Esophagus squamous epithelium (tissue), 5 donors: ENCODE measurements at places on chromosomes 1 and 21. TPM values are rescaled to one million over a fixed set of nuclear protein-coding genes. Genes with fewer than 3 reads are reported as not detected.

Gene PLK3
- 30.6 TPM for total RNA-seq

Gene NEGR1
- 4.4 TPM for total RNA-seq

Gene NFASC
- 9.3 TPM for total RNA-seq

Gene ERG
- total RNA-seq = 10.9 TPM

Gene WNT9A
- 5.9 TPM for total RNA-seq

Gene GRIK3
- 0.38 TPM for total RNA-seq

GRCh38 chr1:56715156-56715555, 70.0 kb downstream of the PRKAA2 start:
- DNase-seq = no peak
- H3K4me1 ChIP-seq = no peaks in the 10 kb centered on the region
- no peak overlapping the region for H3K27ac ChIP-seq
- no peak overlapping the region for H3K4me3 ChIP-seq

- H3K27me3 ChIP-seq = no peaks in the 10 kb centered on the region
- H3K36me3 ChIP-seq = no peaks in the 10 kb centered on the region
- peak overlapping the region; percentile 36 for H3K4me3 ChIP-seq
- no peaks in the 10 kb centered on the region for H3K4me1 ChIP-seq
- no peak for DNase-seq
Observed at GRCh38 chr1:167517535-167518330, 596 bp downstream of the CD247 start.

GRCh38 chr1:152110365-152110859, 4.8 kb downstream of the TCHH start:
- H3K36me3 ChIP-seq = no peaks in the 10 kb centered on the region
- no peak for DNase-seq
- peaks cover 19% of the 10 kb centered on the region for H3K4me1 ChIP-seq
- no peak overlapping the region for H3K27ac ChIP-seq

GRCh38 chr1:230848235-230848634, 20.1 kb downstream of the C1orf198 start:
- H3K4me1 ChIP-seq = peaks cover 24% of the 10 kb centered on the region
- no peak overlapping the region for H3K27ac ChIP-seq
- peaks cover 4% of the 10 kb centered on the region for H3K36me3 ChIP-seq
- no peaks in the 10 kb centered on the region for H3K27me3 ChIP-seq
- no peak for DNase-seq

DNA sequence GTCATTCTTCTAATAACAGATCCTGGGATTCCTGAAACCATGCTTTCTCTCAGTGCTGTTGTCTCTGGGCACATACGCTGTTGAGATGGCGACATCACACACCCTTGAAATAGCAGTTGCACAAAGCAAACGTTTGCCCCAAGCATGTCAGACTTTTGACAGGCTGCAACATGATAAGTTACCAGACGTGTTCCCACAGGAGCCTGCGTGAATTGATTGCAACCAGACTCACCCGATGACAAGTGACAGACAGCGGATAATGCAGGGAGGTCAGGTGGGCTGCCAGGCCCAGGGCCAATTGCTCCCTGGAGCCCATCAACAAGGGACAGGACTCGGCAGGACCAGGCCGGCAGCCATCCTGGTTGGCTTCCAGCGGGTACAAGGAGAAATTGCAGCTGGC, 310.9 kb downstream of the SIPA1L2 start:
- H3K36me3 ChIP-seq = no peaks in the 10 kb centered on the region
- no peak for DNase-seq
- H3K4me3 ChIP-seq = no peak overlapping the region
- no peaks in the 10 kb centered on the region for H3K27me3 ChIP-seq
- H3K27ac ChIP-seq = peak overlapping the region; percentile 70

GRCh38 chr1:16605213-16605525, 8.2 kb downstream of the NBPF1 start:
- H3K4me3 ChIP-seq = no peak overlapping the region
- no peaks in the 10 kb centered on the region for H3K27me3 ChIP-seq
- H3K27ac ChIP-seq = no peak overlapping the region
- H3K4me1 ChIP-seq = no peaks in the 10 kb centered on the region
- H3K36me3 ChIP-seq = no peaks in the 10 kb centered on the region

- no peak overlapping the region for H3K27ac ChIP-seq
- no peak for DNase-seq
- H3K27me3 ChIP-seq = no peaks in the 10 kb centered on the region
- no peak overlapping the region for H3K4me3 ChIP-seq
- no peaks in the 10 kb centered on the region for H3K36me3 ChIP-seq
- H3K4me1 ChIP-seq = no peaks in the 10 kb centered on the region
Observed at GRCh38 chr1:228721407-228721806, 13.9 kb upstream of the RHOU start.

DNA sequence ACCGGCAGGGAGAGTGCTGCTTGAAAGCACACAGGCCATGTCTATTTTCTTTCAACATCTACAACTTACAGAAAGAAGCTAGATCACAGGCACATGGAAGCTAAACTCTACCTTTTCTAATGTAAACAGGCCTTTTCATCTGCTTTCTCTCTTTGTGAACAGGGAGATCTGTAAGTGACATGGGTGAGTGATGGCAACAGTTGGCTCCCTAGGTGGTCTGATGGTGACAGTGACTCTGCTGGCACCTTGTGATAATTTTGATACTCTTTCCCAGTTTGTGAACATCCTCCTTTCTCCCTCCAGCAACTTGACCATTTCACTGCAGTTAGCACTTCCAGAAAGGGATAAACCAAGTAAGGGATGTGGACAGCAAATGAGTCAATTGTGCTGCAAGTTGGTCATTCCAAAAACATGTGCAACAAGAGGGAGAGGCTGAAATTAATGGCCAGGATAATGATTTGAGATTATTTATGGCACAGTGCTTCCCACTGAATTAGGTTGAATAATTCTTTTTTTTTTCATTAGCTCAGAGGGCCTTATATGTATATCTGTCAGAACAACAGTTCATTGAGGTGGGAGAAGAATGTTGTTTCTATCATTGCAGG, 89.5 kb downstream of the XCL2 start:
- H3K36me3 ChIP-seq = no peaks in the 10 kb centered on the region
- H3K27ac ChIP-seq = no peak overlapping the region
- H3K4me1 ChIP-seq = no peaks in the 10 kb centered on the region
- DNase-seq = no peak

DNA sequence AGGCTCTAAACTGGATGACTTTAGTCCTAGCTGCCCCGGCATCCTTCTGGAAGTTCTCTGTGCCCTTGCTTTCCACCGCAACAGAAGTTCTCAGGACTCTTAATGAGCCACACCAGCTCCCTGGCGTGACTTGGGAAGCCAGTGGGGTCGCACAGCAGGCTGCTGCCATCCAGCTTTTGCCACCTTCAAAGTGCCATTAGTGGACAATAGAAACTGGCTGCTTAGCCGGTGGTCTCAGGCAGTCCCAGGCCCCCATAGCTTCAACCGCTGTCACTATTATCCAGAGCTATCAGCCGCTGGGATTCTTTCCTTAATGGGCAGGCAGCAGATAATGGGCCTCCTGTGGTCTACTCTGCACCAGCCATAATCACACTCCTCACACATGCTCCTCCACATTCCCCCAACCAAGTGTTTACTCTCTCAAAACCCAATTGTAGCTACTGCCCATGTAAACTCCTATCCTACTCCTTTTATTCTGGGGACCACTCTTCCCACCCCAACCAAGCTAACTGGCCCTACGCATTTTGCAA, 37.3 kb downstream of the PLEKHA6 start:
- H3K27ac ChIP-seq = no peak overlapping the region
- H3K36me3 ChIP-seq = no peaks in the 10 kb centered on the region
- peaks cover 6% of the 10 kb centered on the region for H3K4me1 ChIP-seq
- no peaks in the 10 kb centered on the region for H3K27me3 ChIP-seq
- H3K4me3 ChIP-seq = no peak overlapping the region

GRCh38 chr1:41518471-41518870, 34.0 kb upstream of the EDN2 start:
- H3K4me1 ChIP-seq = peaks cover 13% of the 10 kb centered on the region
- no peaks in the 10 kb centered on the region for H3K27me3 ChIP-seq
- no peak for DNase-seq
- no peak overlapping the region for H3K4me3 ChIP-seq
- H3K36me3 ChIP-seq = no peaks in the 10 kb centered on the region
- no peak overlapping the region for H3K27ac ChIP-seq

DNA sequence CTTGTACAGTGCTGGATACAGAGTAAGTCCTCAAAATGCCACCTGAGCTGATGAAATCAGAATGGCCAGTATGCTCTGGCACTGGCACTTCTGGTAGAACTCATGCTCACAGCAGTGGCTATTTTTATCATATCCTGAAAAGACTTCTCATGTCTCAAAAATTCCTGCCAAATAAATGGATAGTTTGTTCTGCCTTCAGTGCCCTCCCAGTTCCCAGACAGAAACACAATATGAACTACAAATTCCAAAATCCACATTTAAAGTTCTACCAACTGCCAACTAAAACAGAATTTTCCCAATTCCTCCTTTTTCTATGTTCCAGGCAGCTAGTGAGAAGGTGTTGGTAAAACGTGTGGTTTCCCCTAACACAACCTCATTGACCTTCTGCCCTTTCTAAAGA, 51.4 kb upstream of the RGS1 start:
- DNase-seq = no peak
- no peaks in the 10 kb centered on the region for H3K27me3 ChIP-seq
- H3K36me3 ChIP-seq = no peaks in the 10 kb centered on the region
- no peak overlapping the region for H3K4me3 ChIP-seq
